ENCODE measurements at places on chromosomes 3 and 15.

GRCh38 chr3:53129344-53129743 is 891 bp downstream of the RFT1 start:
- DNase-seq, result no peak

- no peak for DNase-seq
Measured at GRCh38 chr3:15359677-15360397, 27.5 kb upstream of the SH3BP5 start.

DNA sequence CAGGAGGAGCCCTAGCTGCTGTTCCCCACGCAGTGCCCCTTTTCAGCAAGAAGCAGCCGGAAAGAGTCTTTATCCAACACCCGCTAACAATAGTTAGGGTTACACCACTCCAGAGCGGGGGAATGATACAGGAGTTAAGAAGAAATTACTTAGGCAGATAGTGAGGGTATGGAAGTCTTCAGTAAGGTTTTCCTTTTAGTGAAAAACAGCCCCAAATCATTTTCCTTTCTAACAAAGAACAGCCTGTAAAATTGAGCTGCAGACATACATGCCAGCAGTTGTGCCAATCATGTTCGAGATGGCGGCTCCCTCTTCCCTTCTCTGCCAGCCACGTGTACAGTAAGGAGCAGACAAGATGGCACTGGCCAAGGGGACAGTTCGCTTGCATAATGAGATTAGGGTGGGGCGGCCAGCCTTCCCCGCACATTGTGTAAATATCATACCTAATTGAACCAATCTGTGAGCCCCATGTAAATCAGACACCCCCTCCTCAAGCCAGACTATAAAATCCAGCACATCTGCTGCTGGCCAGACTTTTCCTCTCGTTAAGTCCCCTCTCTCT is 18.5 kb upstream of the SENP5 start:
- no peak for DNase-seq

DNA sequence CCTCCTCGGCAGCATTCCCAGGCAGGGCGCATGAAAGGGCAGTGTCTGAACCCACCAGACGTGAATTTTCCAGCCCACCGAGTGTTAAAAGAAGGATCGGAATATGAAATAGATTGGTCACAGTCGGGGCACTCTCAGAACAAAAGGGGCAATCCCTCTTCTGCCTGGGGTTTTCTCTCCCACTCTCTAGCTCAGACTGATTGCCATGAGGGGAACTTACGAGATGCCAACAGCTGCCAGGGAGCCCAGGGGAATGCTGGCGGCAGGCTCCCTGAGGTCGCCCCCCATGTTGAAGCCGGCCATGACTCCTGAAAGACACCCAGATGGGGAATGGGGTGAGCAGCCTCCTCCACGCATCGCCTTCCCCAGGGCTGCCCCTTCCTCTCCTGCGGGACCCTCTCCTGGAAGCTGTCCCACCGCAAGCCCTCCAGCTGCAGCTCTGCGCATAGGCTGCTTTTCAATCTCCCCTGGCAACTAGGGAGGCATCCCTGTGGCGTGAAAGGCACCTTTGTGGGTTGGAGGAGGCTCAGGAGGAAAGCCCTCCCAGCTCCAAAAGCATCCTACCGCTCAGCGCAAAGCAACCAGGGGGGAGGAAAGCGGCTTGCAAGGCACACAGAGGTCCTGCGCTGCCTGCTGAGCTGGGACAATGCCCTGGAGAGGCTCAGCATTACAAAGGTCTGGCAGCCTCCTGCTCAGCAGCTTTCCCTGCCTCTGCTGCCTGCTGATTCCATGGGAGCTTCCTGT is 64.8 kb upstream of the HEG1 start:
- DNase-seq, result no peak

DNA sequence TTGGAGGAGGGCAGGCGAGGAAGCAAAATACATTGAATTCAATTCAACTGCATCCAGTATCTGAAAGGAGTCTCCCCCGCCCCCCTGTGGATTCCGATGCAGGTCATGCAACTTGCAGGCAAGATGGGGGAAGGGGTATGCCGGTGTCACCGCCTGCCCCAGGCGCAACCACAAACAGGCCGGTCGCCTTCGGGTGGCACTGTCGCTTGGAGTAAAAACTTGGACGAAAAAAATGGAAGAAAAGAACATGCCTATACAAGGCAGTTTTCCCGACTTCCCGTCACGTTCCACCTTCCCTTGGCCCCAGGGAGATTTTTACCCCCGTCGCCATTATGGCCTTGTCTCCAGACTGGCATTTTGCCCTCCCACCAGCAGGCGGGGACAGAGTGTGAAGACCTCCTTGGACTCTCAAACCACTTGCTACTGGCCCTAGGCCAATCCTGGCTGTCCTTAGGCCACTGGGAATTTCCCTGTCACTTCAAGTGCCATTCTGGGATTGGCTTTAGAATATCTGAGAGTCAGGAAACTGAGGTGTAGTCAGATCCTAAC is 1.6 kb upstream of the NTRK3 start:
- no peak for DNase-seq

- no peak for DNase-seq
Measured at GRCh38 chr15:34651997-34652725, 68.7 kb upstream of the GOLGA8B start.

DNA sequence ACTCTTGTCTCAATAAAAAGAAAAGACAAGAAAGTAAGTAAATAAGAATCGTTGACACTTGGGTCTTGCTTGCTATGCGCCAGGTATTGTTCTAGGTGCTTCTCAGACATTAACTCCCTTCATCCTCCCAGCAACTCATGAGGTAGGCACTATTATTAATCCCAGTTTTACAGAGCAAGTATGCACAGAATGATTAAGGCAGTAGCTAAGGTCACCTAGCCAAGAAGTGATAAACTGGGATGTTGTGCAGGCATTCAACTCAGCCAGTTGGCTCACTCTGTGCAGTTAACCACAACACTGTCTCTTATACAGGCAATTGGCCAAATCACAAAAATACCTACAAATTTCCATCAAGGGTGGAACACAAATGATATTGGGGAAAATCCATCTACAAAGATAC is 1.7 kb upstream of the C3orf33 start:
- no peak for DNase-seq

- no peak for DNase-seq
Measured at GRCh38 chr3:187943677-187944389, 198.6 kb upstream of the BCL6 start.

DNA sequence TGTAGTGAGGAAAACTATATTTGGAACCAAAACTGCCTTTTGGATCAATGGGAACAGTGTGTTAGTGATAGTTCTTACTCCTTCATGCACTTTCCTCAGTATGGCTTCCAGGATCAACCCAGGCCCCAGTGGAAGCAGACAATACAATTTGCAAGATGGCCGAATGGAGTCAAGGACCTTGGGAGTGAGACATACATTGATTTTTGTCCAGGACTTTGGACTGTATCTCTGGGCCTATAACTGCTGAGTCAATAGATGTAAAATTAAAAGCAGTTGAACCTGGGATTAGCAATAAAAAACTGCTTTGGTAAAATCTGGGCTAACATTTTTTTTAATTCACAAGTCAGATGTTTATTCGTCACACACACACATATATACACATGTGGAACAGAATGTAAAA is 1.8 kb downstream of the ARRDC4 start:
- DNase-seq, result no peak

- DNase-seq, result no peak
Measured at GRCh38 chr15:89401631-89402517, 67.2 kb upstream of the POLG start.

DNA sequence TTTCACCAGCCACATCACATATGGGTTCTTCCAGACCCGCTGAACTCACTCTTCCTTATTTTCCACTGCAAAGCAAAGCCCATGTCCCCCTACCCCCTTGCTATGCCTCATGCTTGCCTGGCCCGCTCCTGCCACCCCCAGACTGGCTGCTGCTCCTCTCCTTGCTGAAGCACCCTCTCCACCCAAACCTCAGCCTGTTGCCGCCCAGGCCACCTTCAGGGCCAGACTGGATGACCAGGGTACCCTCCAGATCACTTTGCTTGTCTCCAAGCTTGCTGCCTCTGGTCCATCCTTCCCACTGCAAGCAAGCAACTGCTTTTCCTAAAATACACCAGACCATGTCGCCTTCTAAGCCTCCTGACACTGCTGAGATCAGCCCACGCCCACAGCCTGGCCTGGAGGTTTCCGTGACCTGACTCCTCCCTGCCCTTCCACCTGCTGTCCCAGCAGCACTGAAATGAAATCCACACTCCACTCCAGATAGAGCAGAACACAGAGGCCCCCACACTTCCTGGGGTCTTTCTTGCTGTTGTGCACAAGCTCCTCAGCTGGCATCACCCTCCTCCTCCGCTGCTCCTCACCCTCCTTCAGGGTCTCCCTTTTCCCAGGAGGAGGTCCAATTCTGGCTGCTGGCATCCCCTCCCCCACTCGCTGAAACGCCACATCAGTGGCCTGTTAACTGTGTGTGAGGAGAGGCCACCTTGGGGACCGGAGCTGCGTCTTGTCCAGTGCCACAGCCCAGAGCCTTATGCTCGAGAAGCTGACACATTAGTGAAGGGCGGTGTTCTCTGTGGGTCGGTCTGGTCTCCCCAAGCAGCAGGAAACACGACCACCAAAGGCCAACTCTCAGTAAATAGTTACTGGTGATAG is 99.1 kb downstream of the ADCY5 start:
- no peak for DNase-seq

DNA sequence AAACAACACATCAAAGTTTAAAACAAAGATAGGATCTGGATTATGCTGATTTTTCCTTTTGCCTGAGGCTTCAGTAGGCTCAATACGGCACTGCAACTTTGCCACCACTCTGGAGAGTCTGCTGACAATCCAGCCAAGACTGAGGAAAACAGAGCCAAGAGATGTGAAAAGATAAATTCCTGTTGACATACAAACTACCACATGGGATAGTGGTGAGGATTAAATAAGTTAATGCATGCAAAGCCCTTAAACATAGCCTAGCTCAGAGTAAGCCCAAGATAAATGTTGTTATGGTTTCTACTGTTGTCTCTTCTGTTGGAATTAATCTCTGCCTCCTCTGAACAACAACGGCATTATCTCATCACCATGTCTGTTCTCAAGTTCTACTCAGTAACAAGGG is 245.9 kb upstream of the LMCD1 start:
- DNase-seq, result no peak

DNA sequence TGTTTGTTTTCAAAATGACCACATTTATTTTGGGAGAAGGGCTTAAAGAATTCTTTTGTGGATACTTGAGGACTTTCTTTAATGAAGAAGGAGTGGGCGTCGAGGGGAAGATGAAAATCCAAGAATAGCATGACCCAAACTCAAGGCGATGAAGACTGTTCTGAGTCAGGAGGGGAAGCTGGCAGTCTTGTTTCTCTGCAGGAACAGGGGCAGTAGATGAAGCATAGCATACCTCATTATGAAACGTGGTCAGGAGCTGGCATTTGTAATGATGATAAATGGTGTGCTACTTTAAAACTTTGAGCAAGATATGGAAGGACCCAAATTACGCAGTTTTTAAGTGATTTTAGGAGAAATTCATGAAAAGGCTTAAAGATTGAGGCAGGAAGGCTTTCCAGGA is 549.0 kb downstream of the IGSF11 start:
- no peak for DNase-seq

DNA sequence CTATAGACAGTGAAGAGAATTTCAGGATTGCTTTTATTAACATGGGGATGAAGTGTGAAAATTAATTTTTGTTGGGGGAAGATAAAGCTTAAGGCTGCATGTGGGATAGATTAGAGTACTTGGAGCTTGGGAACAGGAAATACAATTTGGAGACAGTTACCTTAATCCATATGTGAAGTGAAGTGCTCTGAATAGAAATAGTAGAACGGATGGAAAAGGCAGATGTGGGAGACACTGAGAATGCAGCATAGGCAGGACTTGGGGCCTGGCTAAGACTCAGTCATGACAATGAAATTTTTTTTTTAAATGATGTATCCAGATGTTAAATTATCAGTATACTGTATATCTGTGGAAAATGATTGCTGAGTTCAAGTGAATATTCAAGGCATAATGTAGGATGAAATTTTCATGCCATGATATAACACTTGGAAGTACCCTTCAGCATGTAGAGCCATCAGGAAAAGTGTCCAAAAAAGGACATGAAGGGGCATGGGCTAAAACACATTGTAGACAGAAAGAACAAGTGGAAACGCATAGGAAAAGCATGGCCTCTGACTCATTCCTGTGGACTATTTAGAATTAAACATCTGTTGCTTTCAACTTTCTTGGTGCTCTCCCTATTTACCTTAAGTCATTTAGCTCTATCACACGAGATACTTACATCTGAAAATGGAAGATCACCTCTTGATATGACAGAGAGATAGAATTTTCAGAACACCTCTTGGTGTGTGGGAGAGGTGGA is 134.8 kb downstream of the RBMS3 start:
- no peak for DNase-seq

GRCh38 chr3:129526121-129526900 is 2.1 kb upstream of the RHO start:
- DNase-seq, result no peak

DNA sequence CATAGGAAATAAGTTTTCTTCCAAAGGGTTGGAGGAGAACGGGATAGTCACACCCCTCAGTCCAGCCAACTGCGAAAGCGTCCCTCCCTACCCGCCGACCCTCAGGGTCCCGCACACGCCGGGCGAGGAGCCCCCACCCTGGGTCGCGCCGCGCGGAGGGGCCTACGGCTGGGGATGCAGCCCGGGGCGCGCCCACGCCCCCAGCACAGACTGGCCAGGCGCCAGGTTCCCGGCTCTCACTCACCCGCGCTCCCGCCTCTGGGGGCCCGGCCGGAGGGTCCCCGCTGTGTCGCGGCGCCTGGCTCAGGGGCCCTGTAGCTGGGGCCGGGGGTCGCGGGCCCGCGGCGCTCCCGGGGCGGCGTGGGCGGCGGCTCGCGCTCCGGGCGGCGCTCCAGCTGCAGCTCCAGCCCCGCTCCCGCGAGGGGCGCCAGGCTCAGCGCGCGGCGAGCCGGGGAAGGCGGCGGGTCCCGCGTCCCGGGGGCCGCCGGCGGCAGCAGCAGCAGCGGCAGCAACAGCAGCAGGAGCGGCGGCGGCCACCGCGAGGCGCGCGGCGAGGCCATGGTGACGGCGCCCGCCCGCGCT is 375 bp downstream of the HEG1 start:
- no peak for DNase-seq

GRCh38 chr15:58362262-58362922 is 69.4 kb upstream of the LIPC start:
- DNase-seq, result no peak

- DNase-seq, result no peak
Measured at GRCh38 chr15:93640411-93640962, 551.5 kb upstream of the RGMA start.

DNA sequence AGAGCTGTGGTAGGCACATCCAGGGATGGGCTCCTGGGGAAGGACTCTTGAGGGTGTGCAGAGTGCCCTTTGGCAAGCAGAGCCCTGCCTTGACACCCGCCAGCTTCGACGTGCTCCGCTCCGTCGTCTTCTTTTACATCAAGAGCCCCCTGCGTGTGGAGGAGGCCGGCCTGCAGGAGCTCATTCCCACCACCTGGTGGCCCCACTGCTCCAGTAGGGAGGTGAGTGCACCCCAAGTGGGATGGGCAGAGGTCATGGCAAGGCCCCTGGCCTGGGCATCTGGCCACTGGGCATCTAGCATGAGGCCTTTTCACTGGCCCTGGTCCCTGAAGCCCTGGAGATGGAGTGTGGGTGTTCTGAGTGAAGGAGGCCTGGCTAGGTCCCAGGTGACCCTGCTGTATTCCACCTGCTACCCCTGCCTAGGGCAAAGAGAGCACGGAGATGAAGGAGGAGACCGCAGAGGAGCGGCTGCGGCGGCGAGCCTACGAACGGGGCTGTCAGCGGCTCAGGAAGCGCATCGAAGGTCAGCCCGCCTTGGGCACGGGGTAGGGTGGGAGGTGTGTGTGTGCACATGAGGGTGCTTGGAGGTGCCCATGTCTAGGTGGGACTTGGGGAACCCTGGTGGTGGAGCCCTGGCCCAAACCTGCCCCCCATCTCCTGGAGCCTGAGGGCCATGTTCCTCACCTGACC is 12.2 kb downstream of the RNF123 start:
- no peak for DNase-seq

GRCh38 chr3:39705351-39705900 is 104.0 kb upstream of the MYRIP start:
- DNase-seq, result no peak
